ENCODE measurements at places on chromosomes 4 and X. TPM values are rescaled to one million over a fixed set of nuclear protein-coding genes. Genes with fewer than 3 reads are reported as not detected.

DNA sequence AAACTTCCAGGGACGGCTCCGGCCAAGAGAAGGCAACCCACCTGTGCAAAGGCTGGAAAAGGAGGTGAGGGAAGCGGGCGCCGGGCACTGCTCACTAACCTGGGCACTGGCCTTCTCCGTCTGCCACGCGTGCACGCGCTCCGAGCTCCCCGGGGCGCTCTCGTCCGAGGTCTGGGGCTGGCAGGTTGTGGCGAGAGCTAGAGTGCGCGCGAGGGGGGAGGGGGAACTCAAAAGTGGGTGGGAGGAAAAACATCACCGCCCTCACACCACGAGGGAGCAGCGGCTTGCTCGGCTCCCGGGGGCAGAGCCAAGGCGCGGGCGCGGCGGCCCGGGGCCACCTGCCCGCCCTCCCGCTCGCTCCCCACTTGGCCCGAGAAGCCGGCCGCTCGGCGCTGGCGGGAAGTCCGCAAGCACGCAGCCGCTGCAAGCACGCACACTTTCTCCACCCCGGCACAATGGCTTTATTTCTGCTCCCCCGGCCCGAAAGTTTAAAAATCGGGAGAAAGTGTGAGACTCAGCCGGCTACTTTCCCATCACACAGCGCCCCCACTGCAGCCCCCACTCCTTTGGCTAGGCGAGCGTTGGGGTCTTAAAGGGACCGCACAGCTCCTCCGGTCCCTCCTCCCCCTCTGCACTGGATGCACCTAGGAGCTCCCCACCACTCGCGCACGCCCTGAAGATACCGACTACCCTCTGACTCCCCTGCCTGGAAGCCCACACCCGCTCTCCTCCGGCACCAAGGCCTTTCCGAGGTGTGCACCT lies at the start of gene CHRDL1:
Gene CHRDL1 (minus strand): TSS at position 173 of the 762 bp plus-strand sequence. CDS start 3,636 bp downstream, outside the sequence.
- no peak within 1 kb of the TSS for H3K27ac ChIP-seq
- peaks cover 36% of the 10 kb centered on the region for H3K27me3 ChIP-seq
- H3K36me3 ChIP-seq = no peaks in the 10 kb centered on the region
- 0 out of 2 replicates have a peak within 1 kb of the TSS, but pooled peaks have one; percentile 21 for H3K4me3 ChIP-seq
- H3K4me1 ChIP-seq = no peaks in the 10 kb centered on the region

GRCh38 chr4:52069571-52069970 lies 18.5 kb downstream of the SPATA18 start:
- no peaks in the 10 kb centered on the region for H3K36me3 ChIP-seq
- no peak overlapping the region for H3K27ac ChIP-seq
- H3K4me1 ChIP-seq = no peaks in the 10 kb centered on the region
- no peak overlapping the region for H3K4me3 ChIP-seq

GRCh38 chr4:74661427-74662201 lies 132.7 kb downstream of the BTC start:
- H3K27me3 ChIP-seq = no peaks in the 10 kb centered on the region
- no peak for DNase-seq
- H3K4me1 ChIP-seq = no peaks in the 10 kb centered on the region

DNA sequence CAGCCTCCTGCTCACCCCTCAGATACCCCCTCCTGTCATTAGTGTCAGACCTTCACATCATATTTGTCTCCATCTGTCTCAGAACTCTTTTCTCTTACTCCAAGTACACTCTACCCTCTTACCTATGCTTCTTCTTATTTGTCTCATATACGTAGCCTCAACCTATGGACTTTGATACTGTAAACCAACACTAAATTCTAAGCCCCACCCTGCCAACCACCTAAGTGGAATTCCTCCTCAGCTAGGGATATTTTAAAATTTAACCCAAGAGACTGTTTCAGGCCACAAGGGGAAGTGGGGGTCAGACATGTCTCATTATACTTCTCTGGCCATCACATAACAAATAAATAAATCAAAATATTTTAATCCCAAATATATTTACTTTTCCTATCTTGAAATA lies 778.1 kb upstream of the GRID2 start:
- DNase-seq = no peak
- no peak overlapping the region for H3K4me3 ChIP-seq
- no peaks in the 10 kb centered on the region for H3K4me1 ChIP-seq
- no peaks in the 10 kb centered on the region for H3K36me3 ChIP-seq
- H3K27me3 ChIP-seq = no peaks in the 10 kb centered on the region
- no peak overlapping the region for H3K27ac ChIP-seq

DNA sequence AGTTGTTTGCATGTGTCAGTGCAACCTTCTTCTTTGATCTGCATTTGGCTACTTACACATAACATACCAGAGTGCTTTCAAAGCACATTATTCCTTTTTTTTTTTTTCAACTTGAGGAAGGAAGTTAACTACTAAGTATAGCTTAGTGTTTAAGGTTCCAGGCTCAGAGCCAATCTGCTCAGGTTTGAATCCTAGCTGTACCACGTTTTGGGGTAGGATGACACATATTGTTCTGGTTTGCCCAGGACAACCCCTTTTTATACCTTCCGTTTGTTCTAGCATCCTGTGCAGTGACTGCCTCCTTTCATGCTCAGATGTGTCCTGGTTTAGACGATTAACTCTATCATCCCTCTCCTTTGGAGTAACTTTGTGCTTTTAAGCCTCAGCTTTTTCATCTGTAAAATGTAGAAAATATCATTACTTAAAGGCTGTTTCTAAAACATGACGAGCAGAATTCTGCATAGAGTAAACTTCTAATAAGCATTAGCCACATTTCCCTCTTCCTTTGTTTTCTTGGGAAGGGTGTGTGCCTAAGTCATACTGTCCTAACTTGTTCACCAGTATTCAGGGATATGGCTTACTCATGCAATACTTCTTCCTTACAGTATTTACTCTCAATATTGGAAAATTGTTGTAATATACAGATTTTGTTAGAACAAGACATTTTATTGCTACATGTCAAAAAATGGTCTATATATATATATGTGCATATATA lies 281.3 kb downstream of the C4orf33 start:
- DNase-seq = no peak
- H3K36me3 ChIP-seq = no peaks in the 10 kb centered on the region
- H3K4me1 ChIP-seq = no peaks in the 10 kb centered on the region
- no peak overlapping the region for H3K4me3 ChIP-seq
- H3K27ac ChIP-seq = no peak overlapping the region

- no peak for DNase-seq
- H3K4me1 ChIP-seq = no peaks in the 10 kb centered on the region
Measured at GRCh38 chrX:22737541-22737940, 262.2 kb upstream of the DDX53 start.

GRCh38 chr4:119205690-119206089 lies 6.8 kb upstream of the USP53 start:
- H3K4me3 ChIP-seq = no peak overlapping the region
- H3K36me3 ChIP-seq = no peaks in the 10 kb centered on the region
- no peaks in the 10 kb centered on the region for H3K27me3 ChIP-seq
- DNase-seq = no peak
- peaks cover 24% of the 10 kb centered on the region for H3K4me1 ChIP-seq
- no peak overlapping the region for H3K27ac ChIP-seq

DNA sequence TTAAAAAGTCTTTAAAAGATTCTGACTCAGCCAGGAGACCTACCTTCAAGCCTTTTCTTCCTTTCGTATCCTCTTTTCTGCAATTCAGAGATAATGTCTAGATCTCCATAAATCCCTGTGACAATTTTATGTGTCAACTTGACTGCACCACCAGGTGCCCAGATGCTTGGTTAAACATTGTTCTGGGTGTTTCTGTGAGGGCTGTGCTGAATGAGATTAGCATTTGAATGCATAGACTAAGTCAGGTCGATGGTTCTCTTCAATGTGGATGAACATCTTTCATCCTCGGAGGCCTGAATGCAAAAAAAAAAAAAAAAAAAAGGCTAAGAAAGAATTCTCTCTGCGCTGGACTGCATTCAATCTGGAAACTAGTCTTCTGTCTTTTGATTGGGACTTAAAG lies 1082.7 kb downstream of the NLGN4X start:
- DNase-seq = no peak
- H3K36me3 ChIP-seq = no peaks in the 10 kb centered on the region
- H3K4me1 ChIP-seq = no peaks in the 10 kb centered on the region
- H3K4me3 ChIP-seq = no peak overlapping the region
- no peak overlapping the region for H3K27ac ChIP-seq

- no peaks in the 10 kb centered on the region for H3K36me3 ChIP-seq
- DNase-seq = no peak
- peaks cover 23% of the 10 kb centered on the region for H3K4me1 ChIP-seq
- H3K27me3 ChIP-seq = no peaks in the 10 kb centered on the region
- no peak overlapping the region for H3K27ac ChIP-seq
Measured at GRCh38 chr4:40190019-40190418, 6.8 kb upstream of the RHOH start.

- H3K4me1 ChIP-seq = no peaks in the 10 kb centered on the region
- no peak overlapping the region for H3K4me3 ChIP-seq
- no peaks in the 10 kb centered on the region for H3K27me3 ChIP-seq
- no peak for DNase-seq
- no peak overlapping the region for H3K27ac ChIP-seq
Measured at GRCh38 chr4:47478804-47479203, 6.3 kb upstream of the ATP10D start.

GRCh38 chr4:97367878-97368277 lies 775.4 kb downstream of the STPG2 start:
- H3K4me1 ChIP-seq = no peaks in the 10 kb centered on the region
- no peaks in the 10 kb centered on the region for H3K27me3 ChIP-seq
- H3K27ac ChIP-seq = 0 out of 2 replicates have a peak overlapping the region, but pooled peaks have one; percentile 11
- DNase-seq = no peak
- no peak overlapping the region for H3K4me3 ChIP-seq
- H3K36me3 ChIP-seq = no peaks in the 10 kb centered on the region

- no peak for DNase-seq
- H3K27ac ChIP-seq = no peak overlapping the region
- H3K4me1 ChIP-seq = peaks cover 32% of the 10 kb centered on the region
- H3K4me3 ChIP-seq = no peak overlapping the region
Measured at GRCh38 chr4:140189805-140190204, 35.8 kb upstream of the MAML3 start.

- H3K27ac ChIP-seq = no peak overlapping the region
- no peaks in the 10 kb centered on the region for H3K27me3 ChIP-seq
- no peak for DNase-seq
- no peaks in the 10 kb centered on the region for H3K4me1 ChIP-seq
- H3K36me3 ChIP-seq = no peaks in the 10 kb centered on the region
- no peak overlapping the region for H3K4me3 ChIP-seq
Measured at GRCh38 chr4:6594826-6595355, 19.9 kb downstream of the MAN2B2 start.

Gene ABCG2
- 0.02 TPM for polyA plus RNA-seq

Gene RAB39B
- polyA plus RNA-seq = 1.3 TPM

Gene ARSJ
- polyA plus RNA-seq = 41.4 TPM

Gene RFC1
- polyA plus RNA-seq = 19.2 TPM

All from SK-N-SH (cell line).